ENCODE measurements at places on chromosomes 6 and 20.
A peak's percentile ranks its signal among the peaks of the same experiment; 100 is the strongest.

DNA sequence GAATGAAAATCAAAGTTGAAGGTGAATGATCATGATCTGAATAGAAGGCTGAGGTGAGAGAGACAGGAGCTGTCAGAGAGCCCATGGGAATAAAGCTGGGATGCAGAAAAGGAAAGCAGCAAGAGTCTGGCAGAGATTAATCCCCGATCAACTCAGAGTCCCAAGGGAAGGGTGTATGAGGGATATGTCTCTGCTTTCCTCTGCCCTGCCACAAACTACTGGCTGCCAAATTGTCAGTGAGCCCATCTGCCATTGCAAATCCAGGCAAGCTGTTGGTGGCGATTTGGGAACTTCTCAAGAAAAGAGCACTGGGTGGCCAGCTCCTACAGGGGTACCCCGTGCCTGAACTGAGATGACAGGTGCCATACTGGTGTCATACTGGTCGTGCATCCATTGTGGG lies 705.5 kb upstream of the MAN1A1 start:
- no peak for DNase-seq

- DNase-seq = no peak
Observed at GRCh38 chr6:145025488-145025887, 709.8 kb downstream of the EPM2A start.

DNA sequence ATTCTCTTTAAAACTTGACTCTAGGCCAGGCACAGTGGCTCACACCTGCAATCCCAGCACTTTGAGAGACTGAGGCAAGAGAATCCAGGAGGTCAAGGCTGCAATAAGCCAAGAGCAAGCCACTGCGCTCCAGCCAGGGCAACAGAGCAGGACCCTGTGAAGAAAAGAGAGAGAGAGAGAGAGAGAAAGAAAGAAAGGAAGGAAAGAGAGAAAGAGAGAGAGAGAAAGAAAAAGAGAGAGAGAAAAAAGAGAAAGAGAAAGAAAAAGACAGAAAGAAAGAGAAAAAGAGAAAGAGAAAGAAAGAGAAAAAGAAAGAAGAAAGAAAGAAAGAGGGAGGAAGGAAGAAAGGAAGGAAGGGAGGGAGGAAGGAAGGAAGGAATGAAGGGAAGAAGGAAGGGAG lies 76.7 kb downstream of the RIN2 start:
- DNase-seq = no peak

- DNase-seq = peak; percentile 54
Observed at GRCh38 chr6:157107915-157108651, 215.2 kb downstream of the TMEM242 start.

DNA sequence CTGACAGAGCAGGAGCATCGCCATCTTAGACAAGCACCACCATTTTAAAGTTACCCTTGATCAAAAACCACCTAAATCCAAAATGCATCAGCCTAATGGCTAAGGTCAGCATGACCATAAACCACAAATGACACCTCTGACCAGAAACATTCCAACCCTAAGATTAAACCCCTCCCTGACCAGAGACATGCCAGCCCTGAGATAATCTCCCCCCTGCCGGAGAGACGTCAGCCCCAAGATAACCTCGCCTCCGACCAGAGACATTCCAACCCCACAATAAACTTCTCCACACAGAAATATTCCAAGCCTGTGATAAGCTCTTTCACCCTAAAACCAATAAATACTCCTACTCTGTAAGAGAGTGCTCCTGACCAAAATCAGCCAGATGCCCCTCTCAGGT lies 53.5 kb downstream of the PXDC1 start:
- no peak for DNase-seq

DNA sequence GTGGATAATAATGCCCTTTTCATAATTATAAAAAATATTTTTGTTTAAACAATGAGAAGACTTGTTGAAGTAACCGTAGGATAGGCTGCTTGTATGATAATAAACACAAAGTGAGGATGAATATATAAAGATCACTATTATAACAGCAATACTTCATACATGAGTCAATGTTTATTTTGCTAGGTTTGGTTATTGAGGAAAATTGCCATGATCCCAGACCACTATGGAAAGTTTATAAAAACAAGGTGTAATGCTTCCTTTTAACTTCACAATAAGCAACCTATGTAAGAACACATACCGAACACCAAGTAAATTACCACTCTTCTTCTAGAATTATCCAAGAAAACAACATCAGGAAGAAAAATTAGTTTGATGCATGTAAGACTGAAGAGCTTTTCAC lies 495.3 kb upstream of the RNF217 start:
- DNase-seq = no peak

DNA sequence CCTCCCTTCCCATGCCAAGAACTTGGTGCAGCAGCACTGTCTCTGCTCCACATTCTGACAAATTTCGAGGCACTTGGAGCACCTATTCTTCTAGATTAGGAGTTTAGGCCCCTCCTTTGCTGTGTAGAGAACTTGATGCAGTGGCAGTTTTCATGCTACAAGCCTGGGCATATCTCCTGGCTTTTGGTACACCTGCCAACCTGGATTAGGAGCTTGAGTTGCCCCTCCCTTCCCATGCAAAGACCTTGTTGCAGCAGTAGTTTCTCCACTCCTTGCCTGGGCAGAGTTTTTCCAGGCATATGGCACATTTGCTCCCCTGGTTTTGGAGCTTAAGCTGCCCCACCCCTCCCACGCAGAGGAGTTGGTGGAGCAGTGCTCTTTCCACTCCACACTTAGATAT lies 956.1 kb downstream of the EYS start:
- DNase-seq = no peak

DNA sequence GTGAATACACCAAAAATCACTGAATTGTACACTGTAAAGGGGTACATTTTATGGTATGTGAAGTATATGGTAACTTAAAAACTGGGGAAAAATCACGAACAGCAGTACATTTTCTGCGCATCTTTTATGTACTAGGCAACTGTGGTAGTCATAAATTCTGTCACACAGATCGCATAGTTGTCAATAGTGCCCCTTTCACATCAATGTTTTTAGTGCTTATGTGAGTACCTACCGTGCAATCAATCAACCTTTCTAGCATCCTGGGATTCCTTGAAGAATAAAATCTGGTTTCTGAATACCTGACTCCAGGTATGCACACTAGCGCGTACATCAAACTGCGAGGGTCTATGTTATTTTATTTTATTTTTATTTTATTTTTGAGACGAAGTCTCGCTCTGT lies 637 bp upstream of the RPF2 start:
- DNase-seq = no peak

DNA sequence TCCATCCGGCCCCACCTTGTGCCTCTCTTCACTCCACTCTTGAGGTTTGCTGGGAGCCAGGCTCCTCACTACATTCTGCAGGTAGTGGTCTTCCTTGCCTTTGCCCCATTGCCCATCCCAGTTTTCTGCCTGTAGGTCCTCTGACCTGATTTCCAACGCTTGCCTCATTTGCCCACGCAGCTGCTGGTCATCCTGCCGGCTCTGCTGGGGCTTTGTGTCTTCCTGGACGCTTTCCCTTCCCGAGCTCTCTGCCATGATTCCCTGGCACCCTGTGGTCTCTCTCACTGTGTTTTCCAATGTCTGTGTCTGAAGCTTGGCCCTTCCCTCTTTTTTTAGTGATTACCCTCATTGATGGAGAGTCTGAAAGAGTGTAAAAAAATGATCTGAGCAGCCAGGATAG lies 451.6 kb downstream of the UTRN start:
- no peak for DNase-seq

- DNase-seq = no peak
Observed at GRCh38 chr6:100470422-100471120, 5.8 kb upstream of the SIM1 start.

DNA sequence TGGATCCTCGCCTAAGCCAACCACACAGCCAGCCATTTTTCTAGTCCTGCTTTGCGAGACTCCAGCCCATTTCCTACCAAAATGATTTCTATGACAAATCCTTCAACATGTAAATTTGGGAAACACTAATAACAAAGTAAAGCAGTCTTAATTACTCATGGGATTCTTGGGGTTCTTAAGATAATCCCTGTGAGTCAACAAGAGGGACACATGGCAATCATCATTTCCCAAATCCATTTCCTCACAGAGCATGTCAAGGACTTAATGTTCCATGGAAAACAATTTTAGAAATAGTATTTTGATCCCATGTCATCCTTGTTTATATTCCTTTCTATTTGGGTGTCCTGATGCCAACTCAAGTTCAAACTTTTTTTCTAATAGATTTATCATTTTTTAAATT lies 322.7 kb upstream of the NOX3 start:
- no peak for DNase-seq

Data from Panc1 (cell line).